SJSA1 (cell line): ENCODE measurements at places on chromosomes 4 and X.

DNA sequence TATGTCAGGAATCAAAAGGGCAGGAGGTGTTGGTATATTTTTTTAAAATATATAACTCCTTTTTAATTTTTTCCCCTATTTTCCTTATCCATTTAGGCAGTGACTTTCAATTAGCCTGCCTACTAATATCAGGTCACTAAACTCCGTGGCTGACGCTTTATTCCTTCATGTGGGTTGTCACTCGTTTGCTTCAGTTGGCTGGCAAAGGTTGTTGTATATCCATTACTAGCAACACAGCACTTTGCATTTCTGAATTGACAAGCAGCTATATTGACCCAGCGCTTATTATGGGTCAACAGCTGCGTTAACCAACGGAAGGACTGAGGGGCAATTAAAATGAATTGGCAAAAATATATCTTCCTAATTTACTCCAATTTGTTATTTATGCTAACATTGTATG is 87.7 kb downstream of the ARX start:
- no peak for DNase-seq

- no peak for DNase-seq
These were observed 45.5 kb downstream of the SORCS2 start for GRCh38 chr4:7237873-7238272.

DNA sequence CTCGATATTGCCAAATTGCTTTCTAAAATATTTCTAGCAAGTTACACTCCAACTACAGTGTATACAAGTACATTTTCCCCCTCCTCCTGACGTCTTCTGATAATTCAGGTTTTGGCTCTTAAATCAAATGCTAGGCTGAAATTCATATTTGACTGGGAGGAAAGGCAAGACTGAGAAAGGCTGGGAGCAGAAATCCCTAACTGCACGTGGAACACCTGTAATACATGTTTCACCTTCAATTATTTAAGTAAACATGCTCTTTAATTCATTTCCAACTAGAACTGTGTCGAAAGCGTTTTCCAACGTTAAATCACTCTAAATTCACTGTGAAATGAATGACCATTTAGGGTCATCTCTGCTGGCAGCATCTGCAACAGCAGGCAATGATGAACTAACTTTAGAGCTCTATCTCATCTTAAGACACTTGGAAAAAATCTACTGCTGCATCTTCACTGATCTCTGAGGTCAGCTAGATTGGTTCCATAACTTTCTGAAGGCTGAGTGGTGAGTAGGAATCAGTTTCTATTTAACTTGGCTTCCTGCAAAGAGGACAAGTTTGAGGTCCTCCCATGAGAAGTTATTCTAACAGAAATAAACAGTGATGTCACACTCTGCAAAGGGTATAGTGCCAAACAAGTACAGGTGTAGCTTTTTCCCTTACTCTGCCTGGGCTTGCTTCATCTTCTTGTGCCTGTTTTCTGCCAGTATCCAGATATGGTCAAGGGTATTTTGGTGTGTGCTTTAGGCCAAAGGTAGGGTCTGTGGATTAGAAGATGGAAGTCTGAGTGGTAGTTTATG is 144.3 kb upstream of the PAK3 start:
- DNase-seq, result no peak

- no peak for DNase-seq
These were observed 21.9 kb downstream of the CCKAR start for GRCh38 chr4:26468283-26468949.

DNA sequence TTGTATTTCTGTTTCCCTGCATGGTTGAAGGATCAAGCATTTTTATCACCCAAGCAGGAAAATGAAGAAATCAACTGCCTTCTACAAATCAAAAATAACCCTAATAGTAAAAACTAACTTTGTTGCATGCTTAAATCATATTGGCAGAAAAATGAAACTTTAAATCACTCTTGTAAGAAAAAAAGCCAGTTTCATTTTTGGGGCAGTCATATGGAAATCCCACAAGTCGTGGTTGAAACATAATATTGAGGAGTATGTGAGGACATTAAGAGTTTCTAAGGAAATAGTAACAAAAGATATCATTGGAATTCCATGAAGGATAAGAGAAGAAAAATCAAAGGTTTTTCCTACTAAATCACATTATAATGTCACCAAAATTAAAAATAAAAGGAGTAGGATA is 8.4 kb downstream of the TEC start:
- no peak for DNase-seq

GRCh38 chrX:80816051-80816450 is 6.4 kb upstream of the BRWD3 start:
- no peak for DNase-seq

GRCh38 chr4:85776579-85776978 is 301.6 kb downstream of the ARHGAP24 start:
- DNase-seq, result no peak

DNA sequence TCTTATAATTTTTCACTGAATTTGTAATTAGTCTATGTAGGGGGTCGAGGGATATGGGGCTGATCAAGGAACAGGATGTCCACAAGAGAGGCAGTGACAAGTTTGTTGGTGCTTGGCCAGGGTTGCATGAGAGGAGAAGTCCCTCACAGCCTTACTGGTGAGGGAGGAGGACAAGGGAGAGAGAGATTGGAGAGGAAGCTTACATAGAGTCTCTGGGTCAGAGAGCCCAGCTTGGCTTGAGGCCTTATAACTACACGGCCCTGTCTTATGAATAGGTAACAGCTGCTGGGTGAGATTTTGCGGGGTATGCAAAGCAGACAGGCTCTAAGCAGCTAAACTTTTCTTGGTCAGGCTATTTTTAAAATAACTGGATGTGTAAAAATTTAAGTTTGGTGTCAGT is 37.9 kb upstream of the OTUD4 start:
- DNase-seq, result no peak

DNA sequence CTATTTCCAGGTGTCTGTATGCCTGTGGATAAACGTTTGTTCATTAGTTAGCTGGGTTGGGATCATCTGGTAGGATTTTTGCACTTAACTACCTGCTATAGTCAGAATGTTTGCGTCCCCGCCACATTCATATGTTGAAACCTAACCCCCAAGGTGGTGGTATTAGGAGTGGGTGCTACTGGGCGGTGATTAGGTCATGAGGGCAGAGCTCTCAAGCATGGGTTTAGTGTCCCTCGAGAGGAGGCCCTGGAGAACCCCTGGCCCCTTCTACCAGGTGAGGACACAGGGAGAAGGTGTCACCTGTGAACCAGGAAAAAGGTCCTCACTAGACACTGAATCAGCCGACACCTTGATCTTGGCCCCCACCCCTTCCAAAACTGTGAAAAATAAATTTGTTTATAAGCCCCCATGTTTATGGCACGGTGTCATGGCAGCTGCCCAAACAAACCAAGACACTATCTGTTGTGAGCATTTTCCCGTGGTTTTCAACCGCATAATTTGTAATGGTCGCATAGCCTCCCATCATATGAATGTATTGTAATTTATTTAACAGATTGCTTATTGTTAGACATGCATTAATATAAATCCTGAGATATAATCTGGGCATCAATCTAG is 92.7 kb upstream of the TRIM2 start:
- no peak for DNase-seq

- no peak for DNase-seq
These were observed 68.7 kb downstream of the ENPP6 start for GRCh38 chr4:184148738-184149637.

GRCh38 chr4:113781439-113782040 is 20.0 kb upstream of the CAMK2D start:
- DNase-seq, result no peak

- DNase-seq, result no peak
These were observed 175.2 kb downstream of the BEND2 start for GRCh38 chrX:18045436-18045835.

GRCh38 chr4:148515248-148515647 is 73.0 kb upstream of the NR3C2 start:
- no peak for DNase-seq

- DNase-seq, result no peak
These were observed 91.4 kb downstream of the BCOR start for GRCh38 chrX:40006106-40007017.

DNA sequence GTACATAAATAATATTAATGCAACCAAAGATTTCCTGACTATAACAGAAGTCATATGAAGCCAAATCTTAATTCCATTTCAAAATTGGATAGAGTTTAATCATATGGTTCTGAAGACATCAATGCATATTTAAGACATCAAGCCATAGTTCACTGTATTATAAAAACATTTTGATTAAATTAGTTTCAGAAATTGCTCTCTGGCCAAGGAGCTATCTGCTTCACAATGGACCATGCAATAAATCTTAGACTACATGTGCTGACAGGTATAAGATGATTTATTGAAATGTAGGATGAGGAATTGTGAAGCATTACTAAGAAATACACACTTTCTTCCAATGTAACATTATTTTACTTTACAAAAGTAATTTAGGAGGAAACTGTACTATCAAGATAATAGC is 81.6 kb downstream of the MID1 start:
- DNase-seq, result no peak

DNA sequence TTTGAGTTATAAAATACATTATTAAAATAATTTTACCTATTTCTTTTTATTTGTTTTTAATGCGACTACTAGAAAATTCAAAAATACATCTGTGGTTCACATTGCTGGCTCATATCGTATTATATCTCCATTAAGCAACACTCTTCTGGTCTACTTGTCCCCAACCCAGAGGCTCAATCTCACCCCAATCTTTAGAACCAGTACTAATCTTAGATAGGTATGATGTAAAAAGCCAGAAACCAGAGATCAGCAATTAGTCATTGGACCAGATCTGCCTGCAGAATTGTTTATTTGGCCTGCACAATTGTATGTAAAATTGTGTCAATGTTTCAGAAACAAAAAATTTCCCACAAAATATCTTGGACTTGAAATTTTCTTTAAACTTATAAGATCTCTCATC is 155.5 kb upstream of the BMP3 start:
- no peak for DNase-seq

DNA sequence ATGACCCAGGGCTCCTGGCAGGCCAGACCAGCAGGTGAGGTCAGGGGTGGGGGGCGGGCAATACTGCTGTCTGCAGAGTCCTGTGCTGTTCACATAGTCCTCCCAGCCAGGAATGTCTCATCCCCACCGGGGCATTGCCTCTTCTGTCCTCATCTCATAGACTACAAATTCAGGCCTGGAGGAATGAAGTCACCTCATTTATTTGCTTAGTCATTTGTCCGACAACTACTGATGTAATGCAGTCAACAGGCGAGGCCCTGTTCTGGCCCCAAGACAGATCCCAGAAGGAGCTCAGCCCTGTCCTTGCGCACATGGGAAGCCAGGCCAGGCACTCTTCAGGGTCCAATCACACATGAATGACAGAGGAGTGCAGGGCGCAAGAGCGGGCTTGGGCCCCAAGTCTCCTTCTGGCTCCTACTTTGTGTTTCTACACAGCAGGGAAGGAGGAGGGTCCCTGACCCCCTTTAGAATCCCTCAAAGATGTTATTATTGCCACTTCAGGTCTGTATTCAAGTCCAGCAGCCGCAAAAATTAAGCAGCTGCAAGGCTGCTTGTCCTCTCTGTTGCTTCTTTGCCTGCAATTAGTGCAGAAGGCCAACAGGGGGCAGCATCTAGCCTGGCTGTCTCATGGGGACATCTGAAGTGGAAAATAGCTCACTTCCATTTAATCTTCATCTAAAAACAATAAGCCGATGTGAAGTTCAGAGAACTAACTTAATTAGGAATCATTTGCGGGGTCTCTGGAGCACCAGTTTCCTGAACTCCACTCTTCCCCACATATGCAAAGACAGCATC is 15.2 kb upstream of the HMX1 start:
- no peak for DNase-seq

DNA sequence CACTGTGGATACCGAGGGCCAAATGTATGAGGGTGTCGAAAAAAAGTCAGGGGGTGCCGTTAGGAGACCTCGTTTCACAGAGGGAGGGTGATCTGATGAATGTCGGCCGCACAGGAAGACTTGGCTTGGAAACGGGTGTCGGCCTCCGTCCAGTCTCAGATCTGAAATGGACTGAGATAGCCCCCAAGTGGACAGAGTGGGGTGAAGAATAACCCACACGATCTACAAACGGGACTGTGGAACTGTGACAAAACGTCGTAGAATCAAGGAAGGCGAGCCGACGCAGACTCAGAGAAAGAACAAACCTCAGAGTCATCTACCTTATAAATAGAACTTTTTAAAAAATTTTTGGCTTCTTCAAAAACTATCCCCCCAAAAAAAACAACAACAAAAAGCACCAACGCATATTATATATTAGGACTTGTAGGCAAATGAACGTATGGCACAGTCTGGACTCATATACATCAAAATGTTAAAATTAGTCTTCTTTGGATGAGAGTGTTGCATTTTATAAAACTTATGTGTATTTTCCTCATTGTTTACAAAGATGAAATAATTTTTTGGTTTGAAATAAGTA is 63.8 kb upstream of the IRF2 start:
- DNase-seq, result no peak

- no peak for DNase-seq
These were observed 66.0 kb downstream of the FHDC1 start for GRCh38 chr4:153002110-153002509.

DNA sequence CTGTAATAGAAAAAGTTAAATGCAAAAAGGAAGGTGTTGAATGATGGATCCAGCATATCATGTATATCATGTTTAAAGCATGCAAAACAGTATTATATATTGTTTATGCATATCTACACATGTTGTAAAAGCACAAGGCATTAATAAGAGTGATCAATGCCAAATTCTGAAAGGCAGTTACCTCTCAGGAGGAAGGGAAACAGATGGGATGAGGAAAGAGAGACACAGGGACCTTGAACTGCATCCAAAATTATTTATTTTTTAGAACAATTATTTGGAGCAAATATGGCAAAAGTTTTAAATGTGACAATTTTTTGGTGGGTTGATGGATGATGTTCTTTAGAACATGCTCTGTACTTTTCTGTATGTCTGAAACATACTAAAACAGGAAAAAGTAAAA is 193.4 kb downstream of the CLCN4 start:
- no peak for DNase-seq

- no peak for DNase-seq
These were observed 569 bp downstream of the ARFIP1 start for GRCh38 chr4:152780267-152780778.

- DNase-seq, result no peak
These were observed 407.1 kb downstream of the HNRNPD start for GRCh38 chr4:81966676-81967075.
